ENCODE measurements at places on chromosomes 1 and 21.
A peak's percentile ranks its signal among the peaks of the same experiment; 100 is the strongest.

DNA sequence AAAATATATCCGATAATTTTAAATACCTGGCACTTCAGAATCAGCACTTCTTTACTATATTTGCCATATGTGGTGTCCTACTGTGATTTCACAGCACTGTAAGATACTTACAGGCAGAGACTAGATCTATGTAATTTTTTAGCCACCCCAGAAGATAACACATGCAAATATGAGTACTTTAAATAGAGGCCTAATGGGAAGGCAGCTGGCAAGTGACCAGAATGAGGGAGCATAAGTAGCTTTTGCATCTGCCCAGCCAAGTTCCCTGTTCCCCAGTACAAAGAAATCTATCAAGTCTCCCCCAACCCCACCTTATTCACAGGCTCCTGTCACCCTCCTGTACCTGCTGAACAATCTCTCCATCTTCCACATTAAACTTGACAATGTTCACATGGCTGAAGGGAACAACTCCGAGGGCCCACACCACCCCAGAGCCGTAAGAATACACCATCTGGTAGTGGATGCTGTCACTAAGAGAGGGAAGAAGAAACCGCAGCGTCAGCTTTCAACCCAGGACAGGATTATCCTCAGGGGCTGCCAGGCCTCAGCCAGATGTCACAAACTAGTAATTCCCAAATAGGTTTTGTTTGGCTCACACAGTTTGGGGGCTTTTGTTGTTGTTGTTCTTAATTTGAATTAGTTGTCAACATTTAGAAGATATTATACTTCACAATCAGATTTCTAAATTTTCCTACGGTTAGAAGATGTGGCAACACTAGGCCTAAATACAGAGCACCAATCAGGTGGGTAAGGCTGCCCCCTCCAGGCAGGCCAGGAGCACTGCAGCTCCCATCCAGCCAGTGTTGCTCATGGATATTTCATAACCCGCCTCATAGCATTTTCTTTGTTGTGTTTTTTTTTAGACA, 10.4 kb downstream of the EMC1 start:
- peak; percentile 61 for DNase-seq

DNA sequence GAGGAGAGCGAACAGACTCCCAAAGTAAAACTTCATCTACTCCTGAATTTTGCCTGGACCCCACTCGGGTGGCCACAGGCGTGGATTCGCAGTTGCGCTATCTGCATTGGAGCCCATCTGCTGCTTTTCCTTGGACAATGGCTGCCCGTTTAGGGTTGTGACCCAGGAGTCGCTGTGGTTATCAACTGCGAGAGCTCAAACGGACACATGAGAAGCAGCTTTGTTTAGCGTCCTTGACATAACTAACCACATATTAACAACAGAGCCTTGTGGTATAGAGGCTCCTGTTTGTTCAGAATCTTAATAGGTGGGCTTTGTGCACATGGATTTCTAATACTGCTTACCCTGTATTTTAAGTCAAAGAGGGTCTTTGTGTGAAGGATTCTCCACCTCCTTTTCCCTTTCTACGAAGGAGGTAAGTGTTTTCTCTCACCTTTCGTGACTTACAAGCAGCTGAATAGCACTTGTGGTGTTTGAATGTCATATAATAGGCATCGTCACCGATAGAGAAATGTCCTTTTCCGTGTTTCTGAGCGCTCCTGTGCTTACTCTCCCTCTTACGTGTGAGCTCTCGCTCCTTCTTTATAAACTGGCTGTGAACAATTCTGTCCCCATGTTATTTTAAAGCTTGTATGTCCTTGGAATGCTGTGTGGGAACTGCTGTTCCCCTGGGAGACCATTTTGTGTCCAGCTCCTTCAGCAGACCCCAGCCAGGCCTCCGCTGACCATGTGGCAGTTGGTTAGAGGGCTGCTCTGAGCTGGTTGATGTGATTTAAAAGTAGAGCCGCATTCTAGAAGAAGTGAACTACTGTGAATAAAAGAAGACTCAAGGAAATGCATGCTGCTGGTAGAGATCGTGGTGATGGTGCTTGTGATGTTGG, 441.4 kb downstream of the RPS6KC1 start:
- no peak for DNase-seq

DNA sequence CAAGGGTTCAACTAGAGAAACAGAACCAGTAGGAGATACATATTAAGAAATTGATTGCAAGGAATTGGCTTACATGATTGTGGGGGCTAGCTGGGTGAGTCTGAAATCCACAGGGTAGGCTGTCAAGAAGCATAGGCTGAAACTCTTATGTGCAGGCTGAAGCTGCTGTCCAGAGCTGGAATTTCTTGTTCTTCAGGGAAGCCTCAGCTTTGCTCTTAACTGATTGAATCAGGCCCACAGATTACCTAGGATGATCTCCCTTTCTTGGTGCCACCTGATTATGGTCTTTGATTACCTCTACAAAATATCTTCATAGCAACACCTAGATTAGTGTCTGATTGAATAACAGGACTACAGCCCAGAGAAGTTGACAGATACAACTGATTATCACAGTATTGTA, 22.5 kb upstream of the FRRS1 start:
- DNase-seq: no peak

GRCh38 chr1:116572099-116572498, 1.3 kb upstream of the CD58 start:
- no peak for DNase-seq

- no peak for DNase-seq
Observed at GRCh38 chr1:20312818-20313217, 22.1 kb downstream of the VWA5B1 start.

GRCh38 chr1:21628798-21629393, 40.3 kb downstream of the RAP1GAP start:
- no peak for DNase-seq

DNA sequence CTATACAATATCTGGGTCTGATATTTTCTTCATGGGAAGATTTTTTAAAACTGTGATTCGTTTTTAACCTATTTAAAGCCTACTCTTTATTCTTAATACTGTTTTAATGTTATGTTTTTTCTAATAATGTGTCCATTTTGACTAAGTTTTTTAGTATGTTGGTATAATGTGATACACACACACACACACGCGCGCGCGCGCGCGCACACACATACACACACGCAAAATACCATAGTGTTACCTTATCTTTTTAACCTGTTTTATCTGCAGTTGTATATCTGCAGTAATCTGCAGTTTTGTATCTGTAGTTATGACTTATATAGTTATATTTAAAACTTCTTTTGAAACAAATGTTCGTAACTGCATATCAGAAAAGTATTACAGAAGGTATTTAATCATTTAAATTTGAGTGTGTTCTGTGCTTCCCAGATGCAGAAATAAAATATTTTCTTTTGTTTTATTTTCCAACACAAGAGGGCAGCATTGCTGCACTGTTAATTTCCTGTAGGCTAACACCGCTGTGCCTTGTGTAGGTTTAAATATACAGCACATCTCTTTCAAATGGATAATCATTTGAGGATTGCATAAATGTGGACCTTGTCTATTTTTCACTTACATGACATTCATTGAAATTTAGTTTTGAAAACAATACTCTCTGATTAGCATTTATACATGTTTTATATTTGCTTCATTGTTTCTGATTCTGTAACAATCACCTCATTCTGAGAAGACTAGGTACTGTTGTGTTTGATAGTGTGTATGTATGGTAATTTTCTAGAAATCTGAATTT, 166.1 kb downstream of the PDE4B start:
- DNase-seq: peak; percentile 74

- DNase-seq: no peak
Observed at GRCh38 chr1:47687631-47688460, 250.0 kb downstream of the FOXD2 start.

GRCh38 chr1:87402241-87403002, 73.7 kb downstream of the LMO4 start:
- DNase-seq: no peak

GRCh38 chr21:38170283-38170682, 86.5 kb upstream of the KCNJ15 start:
- no peak for DNase-seq

DNA sequence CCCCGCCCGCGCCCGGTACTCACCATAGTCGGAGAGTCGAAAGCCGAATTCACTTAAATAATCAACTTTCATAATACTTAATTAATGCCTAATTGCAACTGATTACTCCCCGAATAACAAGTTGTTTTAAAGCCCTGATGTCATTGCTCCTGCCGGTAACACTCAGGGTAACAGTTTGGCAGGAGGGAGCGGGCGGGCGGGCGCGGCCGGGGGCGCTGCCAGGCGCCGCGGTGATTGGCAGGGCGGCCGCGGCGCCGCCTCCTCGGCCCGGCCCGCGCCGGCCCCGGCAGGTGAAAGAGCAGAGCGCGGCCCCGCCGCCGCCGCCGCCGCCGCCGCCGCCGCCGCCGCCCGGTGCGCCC, 102.2 kb downstream of the CASZ1 start:
- peak; percentile 66 for DNase-seq

GRCh38 chr1:236308827-236309226, 27.1 kb upstream of the ERO1B start:
- no peak for DNase-seq

- DNase-seq: no peak
Observed at GRCh38 chr21:37028570-37028969, 22.1 kb downstream of the RIPPLY3 start.

DNA sequence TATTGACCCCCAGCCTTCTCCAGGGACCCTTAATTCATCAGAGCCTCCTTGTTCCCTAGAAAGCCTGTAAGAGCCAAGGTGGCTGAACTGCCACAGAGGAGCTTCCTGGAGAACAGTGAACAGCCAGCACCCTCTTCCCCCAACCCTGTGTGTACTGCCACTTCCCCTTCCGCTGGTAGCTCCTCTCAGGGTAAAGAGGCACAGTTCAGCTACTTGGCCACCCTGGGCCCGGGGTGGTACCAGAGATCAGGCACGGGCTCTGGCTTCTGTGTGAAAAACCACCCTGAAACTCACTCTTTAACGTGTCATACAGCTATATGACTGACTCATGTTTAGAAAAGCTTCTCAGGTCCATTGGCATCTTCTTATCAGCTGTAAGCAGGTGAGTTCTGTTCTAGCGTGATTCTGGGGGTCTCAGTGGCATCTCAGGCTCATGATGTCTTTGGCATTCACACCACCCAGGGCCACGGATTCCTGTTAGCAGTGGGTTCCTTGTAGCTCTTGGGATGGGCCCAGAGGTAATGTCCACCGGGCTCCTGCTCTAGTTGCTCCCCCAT, 22.4 kb downstream of the ARMH1 start:
- DNase-seq: peak; percentile 39

DNA sequence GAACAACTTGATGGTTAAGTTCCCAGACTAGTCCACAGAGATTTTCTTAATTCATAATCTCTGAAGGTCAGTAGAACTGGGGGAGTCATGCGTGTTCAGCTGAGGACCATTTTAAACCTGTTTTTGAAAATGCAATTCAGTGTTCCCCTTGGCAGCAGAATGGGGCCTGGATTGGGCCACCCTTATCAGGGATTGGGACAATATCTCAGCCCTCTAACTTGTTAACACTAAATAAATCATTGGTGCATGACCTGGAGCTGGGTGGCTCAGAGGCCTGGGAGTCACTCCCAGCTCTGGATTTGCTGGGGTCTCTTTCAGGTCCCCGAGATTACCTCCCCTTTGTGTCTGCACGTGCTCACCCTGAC, 55.3 kb downstream of the MRPS6 start:
- DNase-seq: no peak

GRCh38 chr1:101137144-101138126, 99.4 kb upstream of the S1PR1 start:
- peak; percentile 49 for DNase-seq

DNA sequence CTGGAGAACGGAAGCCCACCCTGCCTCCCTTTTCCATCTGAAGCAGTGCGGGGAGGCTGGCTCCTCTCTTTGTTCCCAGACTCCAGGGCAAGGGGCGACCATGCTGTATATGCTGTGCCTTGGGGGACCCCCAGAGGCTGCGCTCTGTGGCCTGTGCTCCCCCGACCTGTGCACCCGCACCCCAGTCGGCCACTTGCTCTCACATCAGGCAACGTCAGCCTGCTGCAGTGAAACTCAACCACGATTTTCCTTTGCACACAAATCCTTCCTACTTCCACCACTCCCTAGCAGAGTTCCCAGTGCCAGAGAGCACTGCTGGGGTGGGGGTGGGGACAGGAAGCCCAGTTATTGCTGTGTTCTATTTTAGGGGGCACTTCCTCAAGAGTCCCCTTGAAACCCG, 52.5 kb downstream of the SIM2 start:
- DNase-seq: no peak

DNA sequence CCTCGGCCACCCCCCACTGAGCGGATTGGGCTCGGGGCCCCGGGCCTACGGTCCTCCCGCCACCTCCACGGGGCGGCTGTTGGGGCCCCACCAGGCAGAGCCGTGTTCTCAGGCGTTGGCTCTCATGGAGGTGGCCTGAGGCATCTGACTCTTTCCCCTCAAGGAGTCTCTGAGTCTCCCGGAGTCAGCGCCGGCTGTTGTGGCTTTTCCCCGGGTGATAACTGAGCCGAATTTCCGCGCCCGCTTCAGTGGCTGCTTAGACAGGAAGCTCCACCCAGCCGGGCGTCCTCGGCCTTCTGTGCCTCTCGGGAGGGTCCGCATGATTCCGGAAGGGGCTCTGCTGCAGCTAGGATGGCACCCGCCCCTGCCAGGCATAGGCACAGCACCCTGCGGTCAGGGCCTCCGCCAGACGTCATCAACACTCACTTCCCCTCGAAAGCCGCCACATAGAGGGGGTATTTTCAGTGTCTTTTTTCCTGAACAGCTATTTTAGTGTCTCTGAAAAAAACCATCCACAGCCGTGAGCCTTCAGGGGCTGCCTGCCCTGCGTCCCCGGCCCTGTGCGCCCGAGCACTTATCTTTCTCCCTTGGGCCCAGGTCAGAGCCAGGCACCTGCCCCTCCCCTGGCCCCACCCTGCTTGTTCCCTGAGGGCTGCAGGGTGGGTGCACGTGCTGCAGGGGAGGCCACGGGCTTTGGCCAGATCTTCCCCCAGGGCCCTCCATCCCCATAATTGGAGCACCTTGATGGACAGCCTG, 72.9 kb downstream of the SKI start:
- peak; percentile 94 for DNase-seq

- DNase-seq: peak; percentile 50
Observed at GRCh38 chr21:20997636-20998455, at the start of gene NCAM2. Gene NCAM2, plus strand, starts transcription at chr21:20998409.

DNA sequence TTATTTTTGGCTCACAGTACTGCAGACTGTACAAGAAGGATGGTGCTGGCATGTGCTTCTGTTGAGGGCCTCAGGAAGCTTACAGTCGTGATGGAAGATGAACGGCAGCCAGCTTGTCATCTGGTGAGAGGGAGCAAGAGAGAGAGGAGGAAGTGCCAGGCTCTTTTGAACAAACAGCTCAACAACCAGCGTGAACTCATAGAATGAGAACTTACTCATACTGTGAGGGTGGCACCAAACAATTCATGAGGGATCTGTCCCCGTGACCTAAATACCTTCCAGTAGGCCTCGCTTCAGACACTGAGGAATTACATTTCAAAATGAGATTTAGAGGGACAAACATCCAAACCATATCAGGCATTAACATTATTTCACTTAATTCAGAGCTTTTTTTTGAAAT, 84.7 kb downstream of the PKN2 start:
- DNase-seq: no peak

GRCh38 chr1:35807614-35808449, at the start of gene AGO4:
Gene AGO4, plus strand, starts transcription at chr1:35808016. Its CDS starts 401 bp downstream, at chr1:35808417.
- DNase-seq: no peak

GRCh38 chr1:201795066-201795465, 33.9 kb upstream of the IPO9 start:
- DNase-seq: no peak

GRCh38 chr21:36478207-36478701, 1.7 kb downstream of the CLDN14 start:
- DNase-seq: no peak

- no peak for DNase-seq
Observed at GRCh38 chr1:152681616-152682015, 4.3 kb upstream of the LCE2B start.

Measured in CD4-positive, alpha-beta T cell treated with Interleukin-4 for 4 hours (primary cell).